Heart left ventricle (tissue), 16 donors: ENCODE measurements at places on chromosomes 7 and 10. TPM values are rescaled to one million over a fixed set of nuclear protein-coding genes. Genes with fewer than 3 reads are reported as not detected.

Gene OR13A1
- total RNA-seq: not detected

Gene ZNF727
- 2.0 TPM for total RNA-seq

Gene NODAL
- not detected for total RNA-seq

Gene CACUL1
- 26.0 TPM for total RNA-seq

- DNase-seq: no peak
Observed at GRCh38 chr7:155003092-155003375, at the start of gene PAXIP1. Gene PAXIP1, minus strand, starts transcription at chr7:155003124. Its CDS starts 195 bp downstream, at chr7:155002929.
